Activated CD4-positive, alpha-beta T cell treated with anti-CD3 and anti-CD28 coated beads, Interleukin-2, amount 10 ng/mL, durations not matched to agents 24 days and 14 days (primary cell): ENCODE measurements at places on chromosomes 5 and 9.

DNA sequence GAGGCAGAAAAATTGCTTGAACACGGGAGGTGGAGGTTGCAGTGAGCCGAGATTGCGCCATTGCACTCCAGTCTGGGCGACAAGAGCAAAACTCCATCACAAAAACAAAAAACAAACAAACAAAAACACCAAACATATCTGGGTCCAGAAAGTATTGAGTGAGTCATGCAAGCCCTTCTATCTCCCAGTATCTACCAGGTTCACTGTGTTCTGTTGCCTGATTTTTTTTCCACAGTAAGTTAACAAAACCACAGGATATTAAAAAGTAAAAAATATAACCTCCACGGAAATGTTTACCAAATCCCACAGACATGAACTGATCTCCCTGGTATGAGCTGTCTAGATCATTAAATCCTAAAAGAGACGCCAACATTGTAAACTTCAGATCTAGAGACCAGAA lies 94.4 kb downstream of the ANKH start:
- DNase-seq: no peak

DNA sequence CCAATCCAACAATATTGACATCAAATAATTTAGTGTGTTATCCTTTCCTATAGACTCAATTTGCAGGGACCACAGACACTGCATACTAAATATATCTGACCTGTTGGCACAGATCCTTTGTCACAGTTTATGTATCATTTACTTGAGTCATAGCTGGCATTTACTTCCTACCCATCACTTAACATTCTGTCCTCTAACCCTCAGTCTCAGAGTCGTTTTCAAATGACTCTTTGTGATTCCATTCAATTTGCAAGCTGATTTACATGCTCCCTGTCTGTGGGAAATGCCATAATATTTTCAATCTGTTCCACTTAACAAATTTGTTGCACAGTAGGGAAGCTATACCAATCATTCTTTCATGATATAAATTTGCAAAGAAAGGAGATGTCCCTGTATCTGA lies 265.7 kb upstream of the EDIL3 start:
- DNase-seq: no peak

DNA sequence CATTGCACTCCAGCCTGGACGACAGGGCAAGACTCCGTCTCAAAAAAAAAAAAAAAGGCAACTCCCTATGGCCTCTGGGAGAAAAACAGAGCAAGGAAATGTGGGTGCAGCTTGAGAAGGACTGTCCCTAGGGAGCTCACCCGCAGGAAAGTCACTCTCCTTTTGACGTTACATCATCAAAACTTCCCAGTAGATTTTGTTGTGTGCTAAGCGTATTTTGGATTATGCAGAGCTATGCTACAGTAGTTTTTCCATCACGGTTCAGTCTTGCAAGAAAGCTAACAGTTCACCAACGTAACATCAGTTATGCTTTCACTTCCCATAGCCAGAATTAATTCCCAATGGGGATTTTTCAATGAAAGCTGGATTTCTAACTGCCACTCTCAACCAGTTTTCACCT lies 138.8 kb downstream of the HSD17B3 start:
- DNase-seq: no peak

DNA sequence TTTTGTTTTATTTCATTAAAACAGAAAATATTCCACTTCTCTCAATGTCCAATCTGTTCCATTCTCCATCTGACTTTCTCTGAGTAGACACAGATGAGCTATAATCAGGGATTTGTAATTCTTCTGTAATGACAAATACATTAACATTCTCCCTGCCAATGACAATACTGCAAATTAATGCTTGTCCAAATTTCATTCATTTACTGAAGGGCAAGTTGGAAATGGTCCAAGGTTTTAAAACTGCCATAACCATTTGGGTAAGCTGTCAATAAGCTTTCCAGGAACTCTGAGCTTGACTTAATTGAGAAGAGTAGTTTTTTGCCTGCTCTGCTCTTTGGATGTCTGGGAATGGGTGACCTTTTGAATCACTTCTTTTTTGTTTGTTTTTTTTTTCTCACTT lies 253.5 kb downstream of the DMRTA1 start:
- no peak for DNase-seq

GRCh38 chr5:80403782-80404181 lies 4.1 kb upstream of the ZFYVE16 start:
- no peak for DNase-seq
